Adrenal gland (tissue), 19 donors: ENCODE measurements at places on chromosomes 1 and 21.
A peak's percentile ranks its signal among the peaks of the same experiment; 100 is the strongest.

DNA sequence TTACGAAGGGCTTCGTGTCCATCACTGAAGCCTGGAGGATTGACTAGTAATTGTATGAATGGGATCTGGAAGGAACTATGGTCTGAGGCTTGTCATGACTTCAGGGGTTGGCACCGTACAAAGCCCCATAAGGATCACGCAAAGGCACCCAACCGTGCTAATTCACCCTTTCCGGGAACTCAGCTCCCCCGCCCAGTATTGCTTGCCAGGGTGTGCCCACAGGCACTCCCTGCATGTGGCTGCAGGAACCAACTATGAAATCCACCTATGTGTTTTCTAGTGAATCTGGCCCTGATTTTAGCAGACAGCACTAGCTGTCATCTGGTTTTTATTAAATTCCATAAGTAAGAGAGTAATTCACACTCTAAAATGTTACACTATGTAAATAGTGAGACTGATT lies 139.2 kb downstream of the TM2D1 start:
- DNase-seq = no peak

- DNase-seq = no peak
These were observed 1817.1 kb downstream of the BRINP3 start for GRCh38 chr1:188660572-188660971.

DNA sequence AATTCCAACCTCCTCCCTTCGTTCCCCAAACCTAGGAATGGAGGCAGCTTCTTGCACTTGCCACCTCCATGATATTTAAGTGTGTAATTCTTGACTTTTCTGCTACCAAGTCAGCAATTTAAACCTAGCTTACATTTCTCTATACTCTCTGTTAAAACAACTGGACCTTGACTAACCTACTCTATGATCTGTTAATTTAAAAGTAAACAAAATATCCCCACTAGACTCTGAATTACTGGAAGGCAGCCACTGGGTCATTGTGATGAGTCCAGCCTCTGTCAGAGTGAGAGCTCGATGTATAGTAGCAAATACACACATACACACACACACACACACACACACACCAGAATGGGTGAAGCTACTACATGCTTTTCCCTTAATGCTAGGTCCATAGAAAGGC lies 40.0 kb upstream of the DHCR24 start:
- no peak for DNase-seq

DNA sequence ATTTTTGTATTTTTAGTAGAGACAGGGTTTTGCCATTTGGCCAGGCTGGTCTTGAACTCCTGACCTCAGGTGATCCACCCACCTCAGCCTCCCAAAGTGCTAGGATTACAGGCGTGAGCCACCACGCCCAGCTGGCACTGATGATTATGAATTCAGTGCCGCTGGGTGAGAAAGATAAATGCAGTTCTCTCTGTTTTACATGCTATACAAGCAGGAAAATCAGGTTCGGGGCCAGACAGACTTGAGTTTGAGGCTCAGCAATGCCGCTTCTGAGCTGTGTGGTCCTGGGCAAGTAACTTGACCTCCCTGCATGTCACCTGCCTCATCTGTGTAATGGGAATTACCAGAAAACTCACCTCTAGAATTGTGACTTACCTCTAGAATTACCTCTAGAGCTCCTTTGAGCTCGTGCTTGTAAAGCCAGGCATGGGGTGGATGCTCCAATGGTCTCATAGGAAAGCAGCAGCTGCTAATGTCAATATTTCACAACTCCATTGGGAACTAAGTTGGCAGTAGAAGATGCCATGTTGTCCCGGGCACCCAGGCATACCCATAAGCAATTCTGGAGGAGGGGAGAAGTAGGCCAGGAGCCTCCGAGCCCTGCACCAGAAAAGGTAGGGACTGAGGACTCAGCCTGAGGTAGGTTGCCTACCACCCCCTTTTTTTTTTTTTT lies 119.8 kb upstream of the SLC25A33 start:
- no peak for DNase-seq

GRCh38 chr1:210189426-210189825 lies 43.2 kb upstream of the SERTAD4 start:
- DNase-seq = no peak

GRCh38 chr1:34398241-34398915 lies 221.7 kb downstream of the C1orf94 start:
- DNase-seq = no peak

DNA sequence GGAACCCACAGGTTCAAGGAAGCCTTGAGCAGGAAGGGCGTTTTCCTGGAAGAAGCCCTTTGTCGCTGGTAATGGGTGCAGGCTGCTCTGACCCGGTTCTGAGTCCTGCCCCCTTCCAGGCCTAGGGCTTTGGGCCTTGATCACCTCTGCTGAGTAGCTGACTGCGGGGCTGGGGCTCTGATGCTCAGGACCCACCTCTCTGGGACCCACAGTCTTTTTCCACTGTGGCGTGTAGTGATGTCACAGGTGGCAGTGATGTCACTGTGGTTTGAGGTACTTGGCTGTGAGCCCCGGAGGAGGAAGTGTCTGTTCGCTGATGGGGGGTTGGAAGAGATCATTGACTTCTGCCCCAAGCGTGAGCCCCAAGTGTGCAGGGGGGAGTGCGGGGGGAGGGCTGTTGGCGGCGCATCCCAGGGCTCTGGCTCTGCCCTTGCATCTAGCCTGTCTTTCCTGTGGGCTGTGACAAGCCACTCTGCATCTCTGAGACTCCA lies 6.9 kb downstream of the TNFRSF1B start:
- DNase-seq = peak; percentile 72
